Mesothelial cell of epicardium (in vitro differentiated cells): ENCODE measurements at places on chromosomes 13 and 19.

DNA sequence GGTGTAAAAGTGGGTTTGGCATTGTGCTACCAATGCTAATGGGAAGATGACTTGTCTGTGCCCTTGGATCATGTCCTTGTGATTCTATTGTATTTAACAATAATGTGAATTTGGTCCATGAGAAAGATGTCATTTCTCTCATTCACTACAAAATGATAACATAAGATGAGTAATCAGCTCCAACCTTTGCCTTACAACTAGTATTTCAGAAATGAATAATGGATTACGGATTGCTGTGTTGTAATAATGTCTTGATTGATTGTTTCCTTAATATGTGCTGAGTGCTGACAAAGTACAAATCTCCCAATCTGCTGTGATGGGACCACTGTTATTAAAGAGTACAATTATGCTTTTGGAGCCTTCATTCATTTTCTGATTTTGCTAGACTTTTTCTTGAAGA lies 375.0 kb downstream of the PCDH9 start:
- no peak for DNase-seq

DNA sequence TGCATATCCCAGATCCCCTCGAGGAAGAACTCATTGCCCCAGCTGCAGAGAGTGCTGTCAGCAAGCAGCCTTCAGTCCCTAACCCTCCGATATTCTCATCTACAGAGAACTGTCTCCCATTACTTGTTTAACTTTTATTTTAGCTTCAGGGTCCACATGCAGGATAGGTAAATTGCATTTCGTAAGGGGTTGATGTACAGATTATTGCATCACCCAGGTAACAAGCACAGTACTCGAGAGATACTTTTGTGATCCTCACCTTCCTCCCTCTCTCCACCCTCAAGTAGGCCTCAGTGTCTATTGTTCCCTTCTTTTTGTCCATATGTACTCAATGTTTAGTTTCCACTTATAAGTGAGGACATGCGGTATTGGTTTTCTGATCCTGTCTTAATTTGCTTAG lies 171.5 kb upstream of the IRS2 start:
- DNase-seq = no peak

- DNase-seq = no peak
Observed at GRCh38 chr13:44818428-44818827, 170.8 kb downstream of the NUFIP1 start.

- DNase-seq = no peak
Observed at GRCh38 chr13:99965329-99966000, 6.1 kb downstream of the ZIC5 start.

DNA sequence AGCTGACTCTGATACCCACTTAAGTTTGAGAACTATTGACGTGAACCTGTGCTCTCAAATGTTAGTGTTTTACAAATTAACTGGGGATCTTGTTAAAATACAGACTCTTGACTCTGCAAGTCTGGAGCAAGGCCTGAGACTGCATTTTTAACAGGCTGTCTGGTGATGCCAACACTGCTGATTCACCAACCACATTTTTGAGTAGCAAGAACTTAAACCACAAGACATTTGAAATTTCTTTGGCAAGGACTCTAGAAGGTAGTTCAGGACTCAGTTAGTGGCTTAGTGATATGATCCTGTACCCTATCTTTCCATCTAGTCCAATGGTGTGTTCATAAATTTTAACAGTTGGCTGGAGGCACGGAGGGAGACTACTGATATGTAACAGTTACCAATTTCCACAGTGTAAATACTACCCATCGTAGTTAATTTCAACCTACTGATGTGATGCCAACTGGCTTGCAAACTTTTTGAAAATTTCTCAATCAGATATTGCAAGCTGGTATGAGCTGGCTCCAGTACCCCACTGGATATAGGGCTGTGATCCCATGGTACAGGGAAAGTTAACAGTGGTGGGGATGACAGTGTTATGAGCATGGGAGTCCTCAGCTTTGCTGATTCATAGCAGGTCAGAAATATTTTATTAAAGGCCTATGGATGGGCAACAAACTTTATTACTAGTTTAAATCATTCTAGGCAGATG lies 255.1 kb downstream of the TBC1D4 start:
- DNase-seq = no peak

GRCh38 chr13:55230570-55230908 lies 1910.2 kb upstream of the PRR20A start:
- DNase-seq = no peak

GRCh38 chr19:34556488-34556887 lies 74.9 kb downstream of the WTIP start:
- no peak for DNase-seq

GRCh38 chr13:51550151-51550550 lies 34.1 kb upstream of the WDFY2 start:
- DNase-seq = no peak

DNA sequence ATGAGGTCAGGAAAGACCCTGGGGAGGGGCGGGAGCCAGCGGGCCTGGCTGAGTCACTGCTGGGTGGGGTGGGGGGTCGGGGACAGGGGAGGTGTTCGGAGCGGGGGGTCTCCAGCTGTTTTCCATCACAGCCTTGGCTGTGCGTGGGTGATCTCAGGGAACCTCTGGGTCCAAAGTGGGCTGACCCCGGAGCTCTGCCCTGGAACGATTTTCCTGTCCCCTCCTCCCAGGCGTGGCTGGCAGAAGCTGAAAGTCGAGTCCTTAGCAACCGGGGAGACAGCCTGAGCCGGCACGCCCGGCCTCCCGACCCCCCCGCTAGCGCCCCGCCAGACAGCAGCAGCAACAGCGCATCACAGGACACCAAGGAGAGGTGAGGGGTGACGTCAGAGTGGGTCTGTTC lies 10.6 kb downstream of the TRIP10 start:
- no peak for DNase-seq

- peak; percentile 76 for DNase-seq
Observed at GRCh38 chr19:5826531-5827341, 12.8 kb downstream of the FUT6 start.

- DNase-seq = no peak
Observed at GRCh38 chr13:38537051-38537450, 149.8 kb upstream of the FREM2 start.

GRCh38 chr13:33257841-33258807 lies 27.4 kb downstream of the STARD13 start:
- no peak for DNase-seq

DNA sequence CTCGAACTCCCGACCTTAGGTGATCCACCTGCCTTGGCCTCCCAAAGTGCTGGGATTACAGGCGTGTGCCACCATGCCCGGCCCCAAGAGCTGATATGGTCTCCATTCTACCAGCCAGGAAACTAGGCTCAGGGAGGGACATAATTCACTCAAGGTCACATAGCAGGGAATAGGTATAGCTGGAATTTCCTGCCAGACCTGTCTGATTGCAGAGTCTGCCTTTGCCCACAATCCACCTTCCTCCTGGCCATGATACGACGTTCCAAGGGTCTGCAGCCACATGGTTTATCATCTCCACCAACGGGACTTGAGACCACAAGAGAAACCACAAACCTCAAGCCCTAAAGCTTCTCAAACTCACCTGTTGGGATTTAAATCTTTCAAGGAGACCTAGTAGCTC lies 32.0 kb downstream of the ZNRF4 start:
- no peak for DNase-seq

DNA sequence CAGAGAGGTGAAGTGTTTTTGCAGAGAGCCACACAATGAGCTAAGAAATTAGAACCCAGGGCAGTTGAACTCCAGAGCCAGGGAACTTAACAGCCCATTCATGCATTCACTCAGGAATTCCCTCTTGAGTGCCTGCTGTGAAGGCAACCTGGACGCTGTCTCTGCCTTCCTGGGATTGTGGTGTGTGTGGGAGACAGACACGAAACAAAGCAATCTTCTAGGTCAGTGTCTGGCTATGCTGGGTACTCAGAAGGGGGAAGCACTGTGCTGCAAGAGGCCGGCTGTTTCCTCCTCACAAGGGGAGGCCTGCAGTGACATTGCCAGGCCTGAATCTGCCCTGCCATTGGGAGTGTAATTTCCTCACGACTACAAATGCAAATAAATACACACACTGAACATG lies 9.7 kb downstream of the BCKDHA start:
- no peak for DNase-seq
